Stimulated activated CD8-positive, alpha-beta memory T cell treated with anti-CD3 and anti-CD28 coated beads, Interleukin-2, amount 100 ng/mL, for 1 hour (primary cell): ENCODE measurements at places on chromosomes 12 and 14.

DNA sequence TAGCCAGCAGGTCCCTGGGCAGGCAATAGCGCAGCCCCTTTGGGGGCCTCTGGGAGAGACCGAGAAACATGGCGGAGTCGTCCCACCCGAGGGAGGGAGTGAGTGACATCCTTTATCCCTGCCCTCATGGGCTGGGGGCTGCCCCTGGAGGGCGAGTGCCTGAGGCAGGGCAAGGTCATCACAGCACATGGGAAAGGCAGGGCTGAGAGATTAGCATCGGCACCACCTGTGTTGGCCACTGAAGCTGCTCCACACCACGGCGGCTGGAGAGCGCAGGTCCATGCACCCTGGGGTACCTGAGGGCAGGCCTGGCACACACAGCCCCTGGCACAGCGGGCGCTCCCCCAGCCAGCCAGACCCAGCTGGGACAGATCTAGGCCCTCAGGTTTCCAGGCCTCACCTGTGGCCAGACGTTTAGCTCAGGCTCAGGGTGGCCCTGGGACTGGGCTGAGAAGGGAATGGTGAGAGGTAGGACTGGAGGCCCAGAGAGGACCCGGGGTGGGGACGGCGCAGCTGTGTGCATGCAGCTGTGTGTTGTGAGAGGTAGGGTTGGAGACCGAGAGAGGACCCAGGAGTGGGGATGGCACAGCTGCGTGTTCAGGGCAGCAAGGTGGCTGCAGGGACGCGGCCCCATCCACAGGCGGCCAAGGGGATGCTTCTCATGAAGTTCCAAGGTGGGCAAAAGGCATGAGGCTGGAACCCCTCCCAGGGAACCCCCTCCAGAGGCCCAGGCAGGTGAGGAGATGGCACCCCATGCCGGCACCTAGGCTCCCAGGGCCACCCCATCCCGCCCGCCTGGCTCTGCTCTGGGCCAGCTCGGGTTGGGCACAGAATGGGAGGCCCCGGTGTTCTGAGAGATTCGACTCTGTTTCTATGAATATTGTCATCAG is 74.1 kb downstream of the KIF26A start:
- no peak for DNase-seq

DNA sequence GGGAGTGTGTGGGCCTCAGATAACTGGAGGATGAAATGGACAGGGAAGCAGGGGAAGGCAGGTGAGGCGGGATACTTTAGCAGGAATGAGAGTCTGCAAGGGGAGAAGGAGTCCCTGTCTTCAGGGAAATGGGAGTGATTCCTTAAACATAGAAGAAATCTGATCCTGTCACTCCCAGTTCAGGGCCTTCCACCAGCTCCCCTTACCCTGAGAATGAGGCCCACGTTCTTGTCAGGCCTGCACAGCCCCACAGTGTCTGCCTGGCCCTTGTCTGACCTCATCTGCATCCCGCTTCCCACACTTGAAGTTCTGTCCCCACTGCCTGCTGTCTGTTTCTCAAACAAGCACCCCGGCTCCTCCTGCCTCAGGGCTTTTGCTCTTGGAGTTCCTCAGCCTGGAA is 12.6 kb upstream of the LRP1-AS start:
- DNase-seq = no peak

- DNase-seq = no peak
Observed at GRCh38 chr14:59920378-59920683, 387 bp downstream of the LRRC9 start.

- DNase-seq = no peak
Observed at GRCh38 chr14:91839749-91840148, 27.6 kb downstream of the TC2N start.

GRCh38 chr12:5565933-5566599 is 134.2 kb downstream of the NTF3 start:
- DNase-seq = no peak

GRCh38 chr12:52585946-52586345 is 12.3 kb upstream of the KRT74 start:
- peak; percentile 48 for DNase-seq

DNA sequence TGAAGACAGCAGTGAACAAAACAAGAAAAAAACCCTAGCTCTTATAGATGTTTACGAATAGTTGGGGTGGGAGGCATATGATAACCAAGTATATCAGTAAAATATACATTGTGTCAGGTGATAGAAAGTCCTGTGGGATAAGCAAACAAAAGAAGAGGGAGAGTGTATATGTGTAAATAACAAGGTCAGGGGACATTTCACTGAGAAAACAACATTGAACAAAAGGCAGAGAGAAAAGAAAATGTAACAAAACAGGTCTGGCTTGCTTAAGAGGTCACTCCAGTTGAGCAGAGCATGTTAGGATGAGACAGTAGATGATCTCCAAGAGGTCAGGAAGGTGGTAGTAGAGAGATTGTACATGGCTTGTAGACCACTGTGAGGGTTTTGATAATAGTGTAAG is 304.1 kb downstream of the ACSS3 start:
- no peak for DNase-seq

DNA sequence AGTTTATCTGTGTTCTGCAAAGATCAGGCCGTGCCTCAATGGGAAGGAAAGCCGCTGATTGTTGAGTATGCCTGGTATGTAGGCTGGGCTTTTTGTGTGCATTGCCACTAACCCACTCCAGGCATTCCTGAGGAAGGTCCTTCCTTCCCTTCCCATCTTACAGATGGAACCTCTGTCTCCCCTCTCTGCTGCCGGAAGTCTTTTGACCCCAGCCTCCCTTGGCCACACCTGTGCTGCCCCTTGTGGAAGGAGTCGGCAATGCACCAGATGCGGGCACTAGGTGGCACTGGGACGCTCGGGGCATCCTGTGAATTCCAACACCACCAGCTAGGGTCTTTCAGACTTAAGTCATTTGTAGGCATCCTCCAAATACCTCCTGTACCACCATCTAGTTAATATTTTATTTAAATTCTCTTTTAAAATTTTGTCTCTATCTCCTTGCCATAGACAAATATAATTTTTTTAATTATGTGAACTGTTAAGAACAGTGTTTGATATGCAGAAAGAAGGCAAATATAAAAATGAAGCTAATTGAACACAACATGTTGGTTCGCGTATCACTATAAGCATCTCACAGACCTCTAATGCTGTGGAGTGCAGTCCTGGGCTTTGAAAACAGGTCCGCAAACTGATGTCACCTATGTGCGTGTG is 99.6 kb downstream of the RIN3 start:
- DNase-seq = peak; percentile 48

- no peak for DNase-seq
Observed at GRCh38 chr12:99619389-99620158, 28.0 kb upstream of the GARIN6 start.

DNA sequence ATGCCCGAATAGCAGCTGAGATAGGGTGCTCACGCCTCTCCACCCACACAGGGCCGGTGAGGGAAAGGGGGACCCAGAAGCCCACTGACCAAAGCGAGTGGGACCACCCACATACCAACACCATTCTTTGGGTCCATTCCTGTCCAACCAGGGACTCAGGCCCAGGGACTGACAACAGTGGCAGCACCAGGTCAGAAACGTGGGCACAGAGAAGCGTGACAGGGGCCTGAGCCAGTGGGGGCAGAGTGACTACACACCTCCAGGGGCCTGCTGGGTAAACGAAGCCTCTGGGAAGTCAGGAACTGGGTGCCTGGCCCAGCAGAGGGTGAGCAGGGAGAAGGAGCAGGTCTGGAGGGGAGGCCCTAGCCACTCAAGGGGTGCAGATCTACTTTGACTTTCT is 13.7 kb downstream of the SPRYD3 start:
- DNase-seq = no peak

GRCh38 chr14:93018366-93018765 is 95.4 kb downstream of the CHGA start:
- no peak for DNase-seq

DNA sequence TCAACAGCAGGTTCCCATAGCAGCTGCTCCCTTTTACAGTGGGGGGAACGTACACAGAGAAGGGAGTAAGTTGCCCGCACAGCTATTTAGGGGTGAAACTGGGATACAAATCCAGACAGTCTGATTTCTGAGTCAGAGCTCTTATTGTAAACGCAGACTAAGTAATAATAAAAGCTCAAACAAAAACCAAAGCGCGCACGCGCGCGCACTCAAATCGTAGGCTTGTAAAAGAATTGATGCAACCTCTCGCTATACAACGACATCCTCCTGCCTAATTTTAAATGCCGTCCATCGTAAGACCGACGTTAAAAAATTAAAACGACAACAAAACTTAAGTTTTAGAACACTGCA is 747 bp upstream of the DACT1 start:
- DNase-seq = no peak

DNA sequence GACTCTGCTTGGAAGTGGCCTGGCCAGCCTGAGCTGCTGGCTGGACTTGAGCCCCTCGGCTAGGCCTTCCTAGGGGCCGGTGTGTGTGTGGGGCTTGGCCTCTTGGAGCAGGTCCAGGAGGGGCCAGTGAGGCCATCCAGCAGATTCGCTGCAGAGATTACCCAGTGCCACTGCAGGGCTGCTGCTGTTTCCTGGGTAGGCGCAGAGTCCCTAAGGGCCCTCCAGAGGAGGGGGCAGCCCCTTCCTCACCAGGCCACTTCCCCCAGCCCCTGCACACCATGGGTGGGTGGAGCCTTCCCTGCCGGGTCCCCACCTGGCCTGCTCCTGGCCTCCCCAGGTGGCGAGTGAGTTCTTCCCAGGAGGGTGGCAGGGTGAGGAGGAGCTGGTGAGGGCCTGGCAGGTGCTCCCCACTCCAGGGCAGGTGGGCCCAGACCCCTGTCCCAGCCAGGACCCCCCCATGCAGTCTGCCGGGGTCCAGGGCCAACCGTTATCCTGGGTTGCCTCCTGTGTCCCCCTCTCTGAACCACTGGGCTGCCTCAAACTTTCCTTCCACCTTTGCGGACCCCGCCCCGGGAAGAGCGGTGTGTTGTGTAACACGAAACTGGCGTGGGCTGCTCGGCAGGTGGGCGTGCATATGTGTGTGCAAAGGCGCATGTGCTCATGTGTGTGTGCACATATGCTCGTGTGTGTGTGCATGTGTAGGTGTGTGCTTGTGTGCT is 25.1 kb downstream of the ASPG start:
- DNase-seq = no peak

GRCh38 chr14:99133636-99134515 is 138.1 kb downstream of the BCL11B start:
- no peak for DNase-seq

DNA sequence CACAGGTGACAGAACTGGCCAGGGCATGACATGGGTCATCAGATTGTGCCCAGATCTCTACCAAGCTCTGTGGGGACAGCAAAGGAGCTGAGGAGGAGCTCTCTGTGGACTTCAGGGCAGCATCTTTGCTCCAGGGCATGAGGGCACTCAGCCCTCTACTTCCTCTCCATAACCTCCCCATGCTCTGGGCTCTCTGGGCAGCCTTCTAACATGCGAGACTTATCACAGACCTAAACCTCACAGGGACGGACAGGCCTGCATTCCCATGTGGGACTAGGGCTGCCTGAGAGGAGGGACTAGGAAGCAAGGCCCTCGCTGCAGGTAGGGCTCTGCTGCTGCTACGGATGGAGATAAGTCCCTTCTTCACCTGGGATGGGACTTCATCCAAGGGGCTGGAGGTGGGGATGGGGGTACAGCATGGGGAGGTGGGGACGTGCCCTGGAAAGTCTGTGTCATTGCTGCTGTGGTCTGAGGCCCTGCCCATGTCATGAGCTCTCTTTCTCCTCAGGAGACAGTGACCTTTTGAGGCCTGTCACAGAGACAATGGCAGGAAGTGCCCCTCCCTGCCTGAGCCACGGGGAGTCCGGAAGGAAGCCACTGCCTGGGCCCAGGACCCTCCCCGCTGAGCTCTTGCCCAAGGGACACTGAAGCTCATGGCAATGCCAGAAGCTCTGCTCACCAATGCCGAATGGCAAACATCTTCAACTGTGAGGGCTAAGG is 44.1 kb downstream of the PITPNM2 start:
- peak; percentile 24 for DNase-seq

DNA sequence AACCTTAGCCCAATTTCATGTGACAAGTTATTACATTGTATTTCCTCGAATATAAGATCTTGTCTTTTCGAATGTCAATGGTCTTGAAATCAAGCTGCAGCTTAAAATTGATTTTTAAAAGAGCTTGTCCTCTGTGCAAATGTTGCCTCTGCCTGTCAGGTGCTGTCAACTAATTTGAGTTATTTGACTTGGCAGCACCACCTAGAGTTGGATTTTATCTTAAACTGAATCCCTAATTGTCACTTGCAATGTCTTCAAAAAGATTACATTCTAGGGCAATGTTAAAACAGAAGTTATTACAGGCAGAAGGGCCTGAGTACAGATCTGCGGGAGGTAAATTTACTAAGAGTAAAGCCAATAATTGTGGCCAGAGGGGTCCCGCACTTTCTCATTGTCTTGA is 26.2 kb upstream of the TUNAR start:
- no peak for DNase-seq

DNA sequence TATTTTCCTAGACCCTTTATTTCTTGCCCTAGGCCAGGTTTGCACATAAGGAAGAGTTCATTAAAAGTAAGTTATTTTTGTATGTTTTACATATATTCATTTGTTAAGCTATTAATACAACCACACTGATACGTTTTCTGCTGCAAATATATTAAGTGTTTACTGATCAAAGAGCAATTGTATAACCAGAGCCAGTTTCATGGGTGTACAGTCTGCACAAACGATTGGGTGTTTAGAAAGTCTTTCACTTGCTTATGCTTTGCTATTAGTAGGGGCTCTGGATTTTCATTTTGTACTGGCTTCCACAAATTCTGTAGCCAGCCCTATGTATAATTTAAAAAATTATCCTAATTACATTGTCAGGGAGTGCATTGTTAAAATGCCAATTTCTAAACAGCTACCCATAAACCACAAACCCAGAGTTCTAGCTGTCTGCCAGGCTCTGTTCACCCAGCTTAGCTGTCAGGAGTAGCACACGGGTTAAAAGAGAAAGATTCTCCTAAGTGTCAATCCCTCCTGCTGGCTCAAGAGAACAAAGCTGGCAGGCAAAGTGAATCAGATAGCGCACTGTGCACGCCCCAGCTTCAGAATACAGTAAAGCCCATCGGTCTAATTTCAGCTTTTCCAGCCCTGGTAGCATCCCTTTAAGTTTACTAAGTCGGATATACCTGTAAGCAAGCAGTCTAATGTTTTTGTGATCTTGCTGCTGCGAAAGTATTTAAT is 151.0 kb upstream of the LMO3 start:
- no peak for DNase-seq

GRCh38 chr12:59173695-59174094 is 253.4 kb upstream of the LRIG3 start:
- DNase-seq = no peak
